ENCODE measurements at places on chromosomes 4 and X. TPM values are rescaled to one million over a fixed set of nuclear protein-coding genes. Genes with fewer than 3 reads are reported as not detected.

DNA sequence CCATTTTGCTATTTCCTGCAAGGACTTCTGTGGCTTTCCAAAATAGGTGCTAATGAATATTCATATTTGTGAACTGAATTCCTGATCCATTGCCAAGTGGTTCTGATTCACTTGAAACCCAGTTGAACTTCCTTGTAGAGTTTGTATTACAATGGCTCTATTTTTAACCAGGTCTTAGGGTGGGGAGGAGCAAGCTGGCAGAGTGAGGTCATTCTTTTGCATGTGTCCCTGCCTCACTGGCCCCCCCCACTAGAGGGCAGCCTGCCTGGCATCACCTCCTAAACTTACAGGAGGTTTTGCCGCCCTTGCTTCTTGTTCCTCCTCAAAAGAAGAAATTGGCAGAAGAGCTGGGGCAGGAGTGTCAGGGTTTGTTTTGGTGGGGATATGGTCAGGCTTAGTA, 10.5 kb downstream of the PTTG2 start:
- DNase-seq, result peak; percentile 38

DNA sequence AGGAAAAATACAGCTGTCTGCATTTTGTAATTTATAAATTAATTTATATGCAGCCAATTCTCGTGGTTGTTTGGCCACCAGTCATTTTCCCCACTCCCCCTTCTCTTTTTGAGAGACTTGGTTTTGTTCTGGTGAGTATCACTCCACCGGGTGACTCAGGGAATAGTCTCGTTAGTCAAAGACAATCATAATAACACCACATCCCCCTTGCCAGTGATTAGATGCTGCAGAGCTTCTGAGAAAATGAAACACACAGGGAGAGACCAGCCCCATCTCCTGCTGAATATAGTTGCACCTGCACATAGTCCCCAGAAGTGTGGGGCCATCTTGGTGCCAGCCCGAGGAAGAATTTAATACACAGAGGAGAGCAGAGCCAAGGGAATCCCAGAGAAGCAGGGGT, 8.0 kb upstream of the FNIP2 start:
- DNase-seq, result no peak

Gene TMEM47
- total RNA-seq, result not detected

Gene GLUD2
- total RNA-seq, result 0.28 TPM

Gene TMPRSS11E
- 0.22 TPM for total RNA-seq

Gene VSIG4
- 0.48 TPM for total RNA-seq

GRCh38 chr4:43089730-43090129, 197.2 kb downstream of the GRXCR1 start:
- no peak for DNase-seq

Gene PRRG3
- total RNA-seq, result not detected

- no peak for DNase-seq
These were observed 333.3 kb downstream of the DCTD start for GRCh38 chr4:182583703-182584415.

Gene CT45A1
- not detected for total RNA-seq

Gene TCP11X2
- total RNA-seq, result not detected

DNA sequence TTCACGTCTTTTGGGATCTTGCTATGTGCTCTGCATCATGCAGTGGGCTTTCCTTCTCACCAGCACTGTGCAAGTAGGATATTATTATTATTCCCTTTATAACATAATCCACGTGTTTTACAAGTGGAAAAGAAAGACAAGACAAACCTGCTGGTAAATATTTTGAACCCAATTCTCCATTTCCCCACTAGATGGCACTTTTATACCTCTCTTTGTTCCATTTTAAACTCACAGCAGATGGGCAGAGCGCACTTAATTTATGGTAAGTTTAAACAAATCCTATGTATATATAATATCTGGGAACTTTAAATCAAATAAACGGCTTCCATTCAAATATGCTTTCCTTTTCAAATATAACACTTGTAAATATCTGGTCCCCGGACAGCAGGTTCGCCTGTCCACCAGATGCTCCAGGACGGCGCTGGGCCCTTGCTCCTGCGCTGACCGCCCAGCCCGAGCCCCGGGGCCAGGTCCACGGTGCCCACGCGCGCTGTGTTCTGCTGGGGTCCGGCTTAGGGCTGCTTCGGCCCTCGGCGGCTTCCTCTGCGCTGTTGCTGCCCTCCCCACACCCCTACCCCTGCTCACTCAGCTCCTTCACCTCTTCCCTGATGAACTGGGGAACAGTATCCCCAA, 31.1 kb downstream of the F11 start:
- DNase-seq, result no peak

GRCh38 chrX:13955095-13955647, 74.5 kb downstream of the GEMIN8 start:
- no peak for DNase-seq

Gene GPM6B
- not detected for total RNA-seq

DNA sequence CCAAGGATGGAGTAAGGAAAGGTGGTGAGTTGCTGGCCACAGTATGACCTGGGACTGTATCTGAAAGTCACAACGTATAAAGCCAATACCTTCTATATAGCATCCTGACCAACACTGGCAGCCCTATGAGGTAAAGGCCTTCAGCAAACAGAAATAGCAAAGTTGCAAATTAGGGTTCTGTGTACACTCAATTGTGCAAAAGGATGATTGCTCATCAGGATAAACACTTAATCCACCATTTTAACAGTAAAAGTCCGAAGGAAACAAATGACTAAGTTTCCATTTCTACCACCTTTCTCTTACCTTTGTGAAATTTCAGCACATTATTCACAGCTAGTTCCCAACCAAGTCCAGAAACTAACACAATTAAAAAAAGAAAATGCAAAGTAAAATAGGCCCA, 1.4 kb upstream of the FNIP2 start:
- DNase-seq, result no peak

All from activated naive CD8-positive, alpha-beta T cell treated with anti-CD3 and anti-CD28 coated beads, Interleukin-2, amount 10 ng/mL, durations not matched to agents 7 days and 5 days (primary cell).